ENCODE measurements at places on chromosomes 1 and 21. TPM values are rescaled to one million over a fixed set of nuclear protein-coding genes. Genes with fewer than 3 reads are reported as not detected.

GRCh38 chr1:34876406-34876805 lies 16.9 kb upstream of the SMIM12 start:
- DNase-seq, result no peak

GRCh38 chr1:203196371-203196770 lies 9.9 kb upstream of the CHI3L1 start:
- no peak for DNase-seq

GRCh38 chr1:157073944-157074685 lies 25.5 kb downstream of the ETV3L start:
- DNase-seq, result peak; percentile 67

Gene TMEM82
- polyA plus RNA-seq, result not detected

DNA sequence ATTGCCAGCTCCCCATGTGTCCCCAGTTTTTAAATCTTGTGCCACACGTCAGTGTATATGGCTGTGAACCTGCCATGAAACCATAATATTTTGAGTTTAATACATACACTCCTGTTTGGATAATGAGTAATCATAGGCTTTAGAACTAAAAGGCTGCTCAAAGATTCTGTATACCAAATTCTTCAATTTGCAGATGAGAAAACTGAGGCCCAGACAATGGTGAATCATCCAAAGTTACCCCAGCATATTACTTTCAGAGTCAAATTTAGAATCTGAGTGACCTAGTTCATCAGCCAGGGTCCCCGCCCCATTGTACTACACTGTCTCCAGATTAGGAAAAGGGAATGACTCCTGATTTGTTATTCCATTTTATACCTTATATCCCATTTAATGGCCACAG lies 224.6 kb downstream of the FGGY start:
- DNase-seq, result no peak

- no peak for DNase-seq
These were observed 31.2 kb downstream of the SDC3 start for GRCh38 chr1:30877205-30877912.

DNA sequence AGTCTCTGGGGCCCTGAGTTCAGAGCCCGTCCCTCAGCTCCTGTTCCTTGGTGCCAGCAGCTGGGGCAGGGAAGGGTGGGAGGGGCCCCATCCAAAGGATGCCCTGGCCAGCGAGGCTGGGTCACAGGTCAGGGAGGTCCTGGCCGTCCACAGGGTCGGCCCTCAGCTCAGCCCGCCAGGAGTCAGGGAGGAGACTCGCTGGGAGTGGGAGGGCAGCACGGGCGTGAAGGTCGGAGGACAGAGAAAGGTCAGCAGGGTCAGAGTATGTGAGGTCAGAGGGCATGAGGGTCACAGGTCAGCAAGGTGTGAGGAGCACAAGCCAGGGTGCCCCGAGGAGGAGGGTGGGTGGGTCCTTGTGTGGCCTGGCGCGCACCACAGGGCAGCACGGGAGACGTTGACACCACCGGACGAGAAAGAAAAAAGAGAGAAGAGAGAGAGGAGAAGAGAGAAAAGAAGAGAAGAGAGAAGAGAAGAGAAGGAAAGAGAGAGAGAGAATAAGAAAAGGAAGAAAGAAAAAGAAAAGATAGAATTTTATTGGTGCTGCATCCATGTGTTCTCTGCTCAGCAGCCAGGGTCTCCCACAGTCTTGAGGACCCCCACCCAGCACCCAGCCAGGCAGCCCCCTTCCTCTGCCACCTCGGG lies 7.1 kb downstream of the PERM1 start:
- DNase-seq, result no peak

DNA sequence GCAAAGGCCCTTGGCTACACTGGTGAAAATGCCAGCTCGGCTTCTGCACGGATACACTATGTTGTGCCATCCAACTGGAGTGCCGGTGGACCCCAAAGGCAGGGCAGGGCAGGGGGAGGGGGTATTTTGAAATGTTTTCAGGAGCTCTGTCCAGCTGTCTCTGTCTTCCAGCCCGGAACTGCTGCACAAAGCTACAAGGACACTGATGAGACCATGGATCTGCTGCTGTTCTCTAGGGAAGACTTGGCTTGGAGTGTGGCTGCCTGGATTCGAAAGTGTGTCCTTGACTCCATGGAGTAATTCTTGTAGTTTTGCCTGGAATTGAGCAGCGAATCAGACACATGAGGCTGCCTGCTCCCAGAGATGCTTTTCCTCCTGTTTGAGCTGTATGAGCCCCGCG lies 42.4 kb downstream of the TTC39A start:
- no peak for DNase-seq

Gene AMY1B
- polyA plus RNA-seq, result not detected

DNA sequence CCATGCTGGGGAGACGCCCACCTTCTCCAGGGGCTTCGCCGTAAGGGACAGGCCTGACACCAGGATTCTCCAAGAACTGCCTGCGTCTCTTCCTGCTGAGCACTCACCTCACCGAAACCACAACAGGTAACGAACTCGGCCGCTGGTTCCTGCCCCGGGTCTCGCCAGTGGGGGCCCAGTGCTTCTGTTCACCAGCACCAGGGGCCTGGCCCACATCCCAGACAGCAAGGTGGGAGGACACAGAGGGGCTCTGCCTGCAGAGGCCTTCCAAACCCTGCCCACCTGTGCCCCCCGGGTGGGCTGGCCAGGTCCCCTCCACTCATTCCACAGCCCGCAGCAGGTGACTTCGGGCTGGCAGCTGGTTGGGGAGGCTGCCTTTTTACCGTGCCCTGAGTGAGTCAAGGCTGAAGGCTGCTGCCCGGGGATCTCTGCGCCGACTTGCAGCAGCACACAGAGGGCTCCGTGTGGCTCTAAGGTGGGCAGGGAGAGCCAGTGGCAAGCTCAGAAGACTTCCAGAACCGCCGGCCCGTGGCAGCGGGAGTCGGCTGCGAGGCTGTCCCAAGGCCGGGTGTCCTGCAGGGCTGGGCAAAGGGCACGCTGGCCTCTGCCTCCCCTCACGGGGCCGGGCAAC lies 14.7 kb upstream of the COL18A1 start:
- no peak for DNase-seq

GRCh38 chr21:27536319-27536718 lies 569.4 kb upstream of the ADAMTS5 start:
- no peak for DNase-seq

DNA sequence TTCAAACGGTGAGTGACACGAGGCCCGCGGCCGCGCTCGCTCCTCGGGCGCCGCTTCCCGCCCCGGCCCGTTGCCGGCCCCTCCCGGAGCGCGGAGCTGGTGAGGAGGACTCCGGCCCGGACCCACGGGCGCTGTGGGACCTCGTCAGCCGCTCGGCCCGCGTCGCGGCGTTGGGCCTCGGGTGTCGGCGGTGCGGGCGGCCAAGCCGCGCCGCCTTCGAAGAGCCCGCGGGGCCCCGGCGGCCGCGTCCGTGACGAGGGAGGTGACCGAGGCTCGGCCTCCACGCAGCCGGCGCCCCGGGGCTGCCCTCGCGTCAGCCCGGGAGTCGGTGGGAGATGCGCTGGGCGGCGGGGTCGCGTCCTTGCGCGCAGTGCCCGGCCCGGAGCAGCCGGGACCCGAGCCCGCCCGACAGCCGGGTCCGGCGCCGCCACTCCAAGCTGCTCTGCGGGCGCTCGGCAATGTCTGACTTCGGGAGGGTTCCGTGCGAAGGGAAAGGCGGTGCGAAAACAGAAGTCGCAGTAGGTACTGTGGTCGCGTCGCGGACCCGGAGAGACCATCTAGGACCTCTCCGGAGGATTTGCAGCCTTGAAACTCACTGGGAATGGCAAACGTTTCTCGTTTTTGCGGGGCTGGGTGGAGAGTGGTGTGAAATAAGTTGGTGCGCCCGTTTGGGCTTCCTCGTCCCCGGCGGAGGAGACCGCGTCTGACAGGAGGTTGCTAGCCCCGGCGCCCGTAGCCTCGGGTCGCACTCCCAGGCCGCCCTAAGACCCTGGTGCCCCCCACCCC lies 829 bp downstream of the SPEN start:
- peak; percentile 42 for DNase-seq

Gene GNG4
- polyA plus RNA-seq, result 1.6 TPM

GRCh38 chr21:29601047-29601446 lies 302.3 kb downstream of the BACH1 start:
- DNase-seq, result no peak

DNA sequence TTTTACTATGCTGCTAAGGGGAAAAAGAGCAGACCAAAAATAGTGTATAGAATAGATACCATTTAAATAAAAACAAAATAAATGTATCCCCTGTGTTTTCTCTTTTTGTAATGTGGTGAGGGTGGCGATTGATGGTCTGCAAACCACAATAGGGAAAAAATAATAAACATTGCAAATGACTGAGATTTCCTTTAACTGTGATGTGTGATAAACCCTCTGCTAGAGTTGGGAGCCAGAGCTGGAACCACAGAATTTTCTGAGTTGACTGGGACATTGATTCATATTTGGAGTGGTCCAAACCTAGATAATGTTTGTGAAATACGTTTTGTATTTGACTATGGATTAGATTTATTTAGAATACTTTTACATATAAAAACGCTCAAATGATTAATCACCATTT lies 70.6 kb upstream of the PTGFR start:
- no peak for DNase-seq

DNA sequence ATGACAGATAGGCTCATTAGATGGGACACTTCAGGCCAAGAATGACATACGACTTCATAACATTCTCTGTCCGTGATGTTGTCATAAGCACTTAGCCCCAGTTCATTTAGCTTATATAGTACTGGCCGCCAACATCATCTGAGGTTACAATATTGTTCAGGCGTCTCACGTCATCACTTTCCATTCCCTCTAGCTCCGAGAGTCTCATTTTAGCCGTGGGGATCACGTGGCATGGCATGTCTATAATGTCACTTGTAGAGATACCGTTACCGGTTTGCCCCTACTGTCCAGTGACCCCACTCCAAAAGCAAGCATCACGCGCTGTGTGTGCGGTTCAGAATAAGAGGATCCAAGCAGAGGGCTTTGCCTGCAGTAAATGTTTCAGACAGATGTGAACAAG lies 34.6 kb upstream of the HEATR1 start:
- no peak for DNase-seq

DNA sequence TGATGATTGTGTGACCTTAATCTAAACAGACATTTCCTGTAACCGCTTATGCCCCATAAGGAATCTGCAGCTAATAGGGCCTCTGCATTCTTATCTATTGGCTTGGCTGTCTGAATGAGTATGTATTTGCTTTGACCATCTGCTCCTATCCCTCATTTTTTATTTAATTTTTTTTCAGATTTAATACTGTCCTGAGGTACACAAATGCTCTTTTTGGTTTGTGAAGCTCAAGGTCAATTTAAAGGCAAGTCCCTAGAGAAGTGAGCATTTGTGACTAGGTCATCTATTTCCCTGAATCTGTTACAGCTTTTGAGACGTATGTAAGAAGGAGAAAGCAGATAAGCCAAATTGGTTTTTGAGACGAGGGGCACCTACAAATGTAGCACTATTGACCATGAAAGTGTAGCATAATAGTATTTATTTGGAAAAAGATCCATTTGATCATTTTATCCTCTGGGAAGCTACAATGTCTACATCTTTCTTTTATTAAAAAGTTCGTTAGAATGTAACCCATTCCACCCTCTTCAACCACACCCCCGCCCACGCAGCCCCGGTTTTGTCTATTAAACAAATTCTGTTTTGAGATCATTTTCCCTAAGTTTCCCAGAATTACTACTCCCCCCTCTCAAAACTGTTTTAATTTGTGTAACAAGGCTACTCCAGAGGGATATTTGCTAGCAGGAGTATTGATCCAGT lies 69.2 kb upstream of the HSPA13 start:
- DNase-seq, result no peak

DNA sequence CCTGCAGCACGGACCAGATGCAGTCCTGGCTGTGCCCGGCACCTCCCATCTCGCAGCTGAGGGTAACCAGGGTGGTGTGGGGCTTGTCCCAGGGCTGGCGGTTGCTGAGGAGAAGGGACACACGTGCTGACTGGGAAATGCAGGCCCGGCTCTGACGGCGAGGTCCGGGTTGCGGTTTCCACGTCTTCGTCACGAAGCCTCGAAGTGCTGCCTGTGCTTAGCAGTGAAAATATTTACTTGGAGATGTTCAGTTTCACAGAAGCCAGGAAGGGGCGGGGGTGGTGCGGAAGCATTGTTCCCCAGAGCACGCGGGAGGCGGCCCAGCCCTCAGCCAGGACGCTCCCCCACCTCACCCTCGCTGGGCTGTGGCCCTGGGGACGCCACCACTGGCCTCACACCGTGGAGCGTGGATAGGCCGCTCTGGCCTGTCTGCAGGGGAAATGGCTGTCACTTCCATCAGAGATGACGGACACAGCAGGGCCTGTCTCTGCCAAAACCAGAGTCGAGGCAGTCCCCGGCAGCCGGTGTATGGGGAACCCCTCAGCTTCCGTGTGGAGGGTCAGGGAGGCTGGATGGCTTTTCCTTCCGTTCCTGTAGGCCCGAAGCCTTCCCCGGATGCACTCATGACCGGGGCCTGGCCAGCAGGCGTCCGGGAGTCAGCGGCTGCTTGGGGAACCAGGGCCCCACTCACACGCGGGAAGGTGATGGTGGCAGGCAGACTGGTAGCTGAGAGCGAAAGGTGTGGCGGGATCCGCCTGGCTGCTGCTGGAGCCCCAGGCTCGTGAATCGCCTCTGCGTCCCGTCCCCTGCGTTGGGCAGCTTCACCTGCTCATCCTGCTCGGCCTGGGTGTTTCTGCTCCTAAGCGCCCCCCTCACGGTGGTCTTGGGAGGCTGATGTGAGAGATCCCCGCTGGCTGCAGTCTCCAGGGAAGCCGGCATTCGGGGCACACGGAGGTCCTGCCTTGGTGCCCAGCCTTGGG lies 14.7 kb upstream of the POFUT2 start:
- no peak for DNase-seq

Gene SPATA1
- polyA plus RNA-seq, result 1.6 TPM

GRCh38 chr21:37041706-37042271 lies 31.1 kb downstream of the PIGP start:
- DNase-seq, result no peak

DNA sequence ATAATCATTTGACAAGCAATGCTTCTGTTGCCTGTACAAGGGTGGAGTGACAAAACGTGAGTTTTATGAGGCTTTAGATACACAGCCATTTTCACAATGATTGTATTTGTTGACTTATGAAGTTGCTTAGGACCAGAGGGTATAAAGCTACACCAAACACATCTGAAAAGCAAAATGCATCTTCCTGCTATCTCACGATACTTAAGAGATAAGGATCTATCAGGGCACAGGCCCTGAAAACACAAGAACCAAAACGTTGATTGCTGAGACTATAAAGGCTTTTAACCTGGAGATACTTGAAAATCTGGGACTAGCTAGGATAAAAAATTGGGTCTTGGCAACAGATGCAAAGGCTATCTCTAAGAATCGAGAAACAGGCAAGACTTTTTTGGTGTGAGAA lies 115.7 kb downstream of the SLC5A9 start:
- no peak for DNase-seq

DNA sequence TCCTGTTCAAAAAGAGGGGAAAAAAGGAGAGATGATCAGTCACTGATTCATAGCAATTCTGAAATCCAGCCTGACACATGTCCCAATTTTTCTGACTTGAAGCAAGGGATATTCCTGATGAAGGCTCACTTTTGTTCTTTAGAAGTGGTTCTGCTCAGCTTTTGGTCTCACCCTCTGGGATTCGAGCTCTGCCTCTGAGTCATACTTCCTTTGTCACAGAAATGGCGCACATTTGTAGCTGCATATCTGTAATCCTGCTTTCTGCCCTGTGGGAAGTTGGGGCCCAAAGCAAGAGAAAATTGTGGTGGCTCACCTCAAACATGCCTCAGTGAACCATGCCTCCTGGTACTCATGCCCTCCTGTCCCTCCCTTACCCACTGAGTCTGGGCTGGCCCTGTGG lies 22.3 kb upstream of the FAM78B start:
- no peak for DNase-seq

Gene CAMK1G
- polyA plus RNA-seq, result 15.1 TPM

All from SK-N-SH (cell line).